ENCODE measurements at places on chromosomes 2 and 18.

DNA sequence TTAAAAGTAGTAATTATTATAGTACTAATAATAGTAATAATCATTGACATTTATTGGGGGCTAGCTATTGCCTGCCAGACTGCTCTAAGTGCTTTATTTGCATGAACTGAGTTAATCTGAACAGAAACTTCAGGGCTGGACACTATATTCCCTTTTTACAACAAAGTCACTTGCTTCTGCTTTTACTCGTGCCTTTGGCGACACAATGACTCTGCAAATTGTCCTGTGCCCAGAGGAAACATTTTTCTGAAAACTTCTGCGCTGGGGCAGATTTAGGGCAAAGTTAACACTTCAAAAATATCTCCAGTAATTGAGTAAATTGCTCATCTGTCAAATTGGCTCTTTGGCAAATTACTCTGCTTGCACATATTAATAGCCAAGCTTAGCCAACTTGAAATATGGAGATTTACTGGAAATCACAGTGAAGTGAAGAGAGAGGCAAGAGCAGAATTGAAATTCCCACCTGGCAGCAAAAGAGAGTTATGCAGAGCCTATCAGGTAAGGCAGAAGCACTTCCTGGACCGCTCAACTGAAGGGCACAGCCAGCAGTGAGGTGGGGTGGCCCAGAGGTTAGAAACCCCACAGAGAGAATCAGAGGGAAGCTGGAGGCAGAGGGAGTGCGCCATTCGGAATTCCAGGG, 36.3 kb downstream of the BMP10 start:
- DNase-seq = no peak

DNA sequence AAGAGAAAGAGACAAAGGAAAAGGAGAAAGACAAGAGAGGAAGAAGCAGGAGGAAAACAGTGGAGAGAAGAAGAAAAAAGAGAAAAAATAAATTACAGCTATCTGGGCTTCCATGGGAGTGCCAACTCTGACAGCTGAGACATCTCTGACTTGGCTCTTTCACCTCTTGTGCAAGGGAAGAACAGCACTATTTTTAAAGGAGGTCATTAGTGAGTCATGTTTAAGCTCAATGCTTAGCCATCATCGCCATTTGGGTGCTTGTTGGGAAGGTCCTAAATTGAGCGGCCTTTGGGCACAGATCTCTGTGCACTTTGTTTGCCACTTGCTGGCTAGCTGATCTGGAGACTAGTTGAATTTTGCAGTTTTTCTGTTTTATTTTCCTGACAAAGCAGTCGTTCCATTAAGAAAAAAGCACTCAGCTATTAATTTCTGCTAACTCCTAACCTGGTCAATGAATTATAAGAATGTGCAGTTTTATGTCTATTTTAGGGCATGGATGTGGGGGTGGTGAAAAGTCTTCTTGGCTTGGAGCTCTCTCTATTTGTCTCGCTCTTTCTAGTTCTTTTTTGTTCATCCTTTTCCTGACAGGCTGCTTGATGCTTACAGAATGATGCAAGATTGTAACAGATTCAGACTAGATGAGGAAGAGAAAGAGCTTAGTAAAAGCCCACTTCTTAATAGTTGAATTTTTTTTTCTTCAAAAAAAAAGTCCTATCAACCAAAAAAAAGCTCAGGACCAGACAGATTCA, 231.5 kb downstream of the SLC8A1 start:
- DNase-seq = no peak

DNA sequence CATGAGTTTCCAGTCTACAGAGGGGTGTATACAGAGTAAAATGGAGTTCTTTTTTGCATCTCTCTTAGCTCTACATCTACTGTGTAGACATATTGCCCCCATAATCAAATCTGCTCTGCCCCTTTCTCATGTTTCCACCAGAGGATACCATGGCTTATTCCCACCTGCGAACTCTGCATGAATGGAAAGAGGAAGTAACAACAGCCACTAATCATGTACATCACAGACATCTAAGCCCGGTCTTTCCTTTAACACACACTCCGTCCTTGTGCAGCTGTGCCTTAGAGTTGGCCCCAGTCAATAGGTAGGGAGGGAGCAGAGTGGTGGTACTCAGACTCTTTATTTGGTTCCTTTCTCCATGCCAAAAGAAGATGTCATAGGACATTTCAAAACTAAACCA, 147.3 kb upstream of the NRP2 start:
- DNase-seq = no peak

- DNase-seq = no peak
Measured at GRCh38 chr2:239305771-239306170, 95.0 kb downstream of the HDAC4 start.

DNA sequence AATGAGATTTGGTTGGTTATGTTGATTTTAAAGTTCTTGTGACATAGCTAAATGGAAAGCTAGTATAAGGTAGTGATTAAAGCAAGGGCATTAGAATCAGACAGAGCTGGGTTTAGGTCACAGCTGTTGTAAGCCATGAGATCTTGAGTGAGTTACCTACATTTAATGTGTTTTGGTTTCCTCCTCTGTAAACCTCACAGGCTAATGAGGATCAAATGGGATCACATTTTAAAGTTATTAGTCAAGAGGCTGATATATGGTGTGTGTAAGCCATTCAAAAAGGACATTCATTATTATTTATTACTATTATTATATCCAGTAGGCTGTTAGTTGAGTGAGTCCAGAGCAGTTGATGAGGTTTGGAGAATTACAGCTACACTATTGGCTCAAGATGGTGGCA, 416.2 kb downstream of the IRS1 start:
- DNase-seq = no peak

GRCh38 chr2:121241466-121241865, 43.5 kb downstream of the TFCP2L1 start:
- no peak for DNase-seq

GRCh38 chr2:56382466-56382865, 198.7 kb downstream of the CCDC85A start:
- DNase-seq = no peak

DNA sequence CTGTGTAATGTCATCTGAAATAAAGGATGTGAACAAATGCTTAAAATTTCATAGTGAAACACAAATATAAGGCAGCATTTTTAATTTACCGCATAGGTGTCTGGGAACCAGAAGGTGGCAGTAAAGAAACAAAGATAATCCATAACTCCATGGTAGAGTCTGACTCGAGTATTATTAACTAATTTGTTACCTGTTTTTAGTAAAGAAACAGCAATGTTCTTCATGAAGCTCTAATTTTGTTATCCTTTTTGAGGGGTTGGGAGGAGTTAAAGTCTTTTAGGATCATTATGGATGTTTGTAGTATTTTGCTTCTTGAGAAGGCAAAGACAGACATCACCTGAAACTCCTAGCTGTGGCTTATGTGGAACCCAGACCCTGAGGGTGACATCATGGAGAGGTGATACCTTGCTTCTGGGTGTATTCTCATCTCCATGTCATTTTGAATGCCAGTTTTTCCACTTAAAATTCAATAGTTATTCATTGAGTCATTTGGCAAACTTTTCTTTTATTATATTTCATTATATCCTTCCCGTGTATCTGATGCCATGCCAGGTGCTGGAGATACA, 286.2 kb upstream of the EPAS1 start:
- DNase-seq = no peak

DNA sequence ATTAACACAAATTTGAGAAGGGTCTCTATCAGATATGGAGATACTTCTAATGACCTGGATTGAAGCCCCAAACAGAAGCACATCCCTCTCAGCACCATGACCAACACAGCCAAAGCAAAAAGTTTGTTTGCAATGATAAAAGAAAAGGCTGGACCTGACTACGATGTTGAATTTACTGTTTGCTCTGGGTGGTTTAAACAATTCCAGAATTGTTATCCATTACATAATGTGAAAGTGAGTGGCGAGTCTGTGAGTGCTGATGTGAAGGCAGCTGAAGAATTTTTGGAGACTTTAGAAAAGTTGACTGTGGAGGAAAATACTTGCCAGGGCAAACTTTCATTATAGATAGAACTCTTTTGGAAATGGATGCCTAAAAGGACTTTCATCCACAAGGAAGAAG, 17.4 kb upstream of the DLX2 start:
- no peak for DNase-seq

All from hypothalamus (tissue), 51 donors.